CD4-positive, alpha-beta T cell treated with Interleukin-6 at 100 ng/mL for 8 hours (primary cell): ENCODE measurements at places on chromosomes 6 and 20.

DNA sequence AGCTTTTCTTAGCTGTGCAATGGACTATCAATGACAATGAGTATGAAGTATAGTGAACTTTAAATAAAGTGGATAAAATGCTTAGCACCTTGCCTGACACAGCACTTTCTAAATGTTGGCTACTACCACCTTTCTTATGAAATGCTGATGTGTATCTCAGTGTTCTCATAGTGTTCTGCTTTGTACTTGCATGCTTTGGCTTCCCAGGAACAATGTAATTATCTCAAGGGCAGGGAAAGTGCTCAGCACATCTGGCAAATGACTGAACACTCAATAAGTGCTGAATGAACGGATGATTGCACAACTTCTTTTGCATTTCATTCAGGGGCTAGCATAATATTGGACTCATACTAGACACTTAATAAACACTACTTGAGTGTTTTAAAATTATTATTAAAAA is 28.2 kb upstream of the NOX3 start:
- DNase-seq: no peak

DNA sequence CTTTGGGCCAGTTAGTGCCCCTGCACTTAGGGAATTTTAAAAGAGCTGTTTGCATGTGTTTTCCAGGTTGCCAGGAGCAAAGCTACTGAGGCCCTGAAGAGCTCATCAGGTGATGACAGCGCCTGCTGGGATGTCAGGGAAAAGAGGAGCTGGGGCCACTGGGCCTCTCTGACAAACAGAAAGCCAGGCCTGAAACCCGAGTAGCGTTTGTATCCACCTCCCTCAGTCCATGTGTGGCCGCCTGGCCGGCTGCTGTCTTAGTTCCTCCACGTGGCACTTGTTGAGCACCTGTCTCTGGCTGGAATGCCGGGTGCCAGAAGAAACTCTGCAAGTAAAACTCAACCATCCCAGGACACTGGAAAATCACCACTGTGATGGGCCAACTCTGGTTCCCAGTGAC is 601.2 kb downstream of the CDH26 start:
- DNase-seq: no peak

DNA sequence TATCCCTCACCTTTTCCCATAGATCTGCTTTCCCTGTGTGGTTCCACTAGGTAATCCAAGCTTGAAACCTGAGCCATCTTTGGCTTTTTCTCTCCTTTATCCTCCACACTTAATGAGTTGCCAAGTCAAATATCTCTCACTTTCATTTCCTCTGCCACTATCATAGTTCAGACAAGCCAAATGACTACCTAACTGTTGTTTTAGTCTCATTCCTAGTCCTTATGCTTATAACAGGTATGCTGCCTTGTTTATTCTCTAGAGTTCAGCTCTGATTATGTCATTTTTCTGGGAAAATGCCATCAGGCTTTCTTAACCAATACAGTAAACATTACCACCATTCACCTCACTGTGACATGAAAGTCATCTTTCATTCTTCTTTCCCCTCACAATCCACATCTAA is 6.5 kb downstream of the EFHC1 start:
- DNase-seq: no peak

GRCh38 chr6:36139991-36140710 is 9.8 kb downstream of the MAPK13 start:
- DNase-seq: no peak

- no peak for DNase-seq
These were observed 238.9 kb downstream of the MAFB start for GRCh38 chr20:40449974-40450616.

GRCh38 chr6:105753620-105754211 is 332.4 kb upstream of the PRDM1 start:
- no peak for DNase-seq
